ENCODE measurements at places on chromosomes 6 and 20.

GRCh38 chr6:117733341-117733740, 58.1 kb downstream of the NUS1 start:
- DNase-seq = no peak

- no peak for DNase-seq
Observed at GRCh38 chr6:44117397-44118128, 9.7 kb downstream of the MRPL14 start.

GRCh38 chr6:30520522-30520921, 31.2 kb downstream of the HLA-E start:
- DNase-seq = no peak

DNA sequence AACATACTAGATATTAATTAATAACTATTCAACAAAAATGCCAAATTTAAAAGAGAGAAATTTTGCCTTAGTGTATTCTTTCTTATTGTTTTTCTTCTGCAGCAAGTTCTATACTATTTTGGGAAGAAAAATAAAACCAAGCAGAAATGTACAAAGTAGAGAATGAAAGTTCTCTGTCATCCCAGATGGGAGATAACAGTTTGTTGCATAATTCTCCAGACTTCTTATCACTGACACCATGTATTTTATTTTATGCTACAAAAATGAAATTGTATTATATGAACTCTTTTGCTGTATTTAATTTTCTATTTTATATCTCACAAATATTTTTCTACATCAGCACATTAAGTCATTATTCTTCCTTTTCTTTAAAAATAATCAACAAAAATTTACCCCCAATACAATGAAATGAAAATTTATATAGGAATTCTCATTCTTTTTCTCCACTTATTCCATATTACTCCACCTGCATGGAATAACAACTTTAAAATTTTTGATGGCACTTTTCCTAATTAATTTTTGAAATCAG, 18.2 kb downstream of the TMEM244 start:
- DNase-seq = no peak

DNA sequence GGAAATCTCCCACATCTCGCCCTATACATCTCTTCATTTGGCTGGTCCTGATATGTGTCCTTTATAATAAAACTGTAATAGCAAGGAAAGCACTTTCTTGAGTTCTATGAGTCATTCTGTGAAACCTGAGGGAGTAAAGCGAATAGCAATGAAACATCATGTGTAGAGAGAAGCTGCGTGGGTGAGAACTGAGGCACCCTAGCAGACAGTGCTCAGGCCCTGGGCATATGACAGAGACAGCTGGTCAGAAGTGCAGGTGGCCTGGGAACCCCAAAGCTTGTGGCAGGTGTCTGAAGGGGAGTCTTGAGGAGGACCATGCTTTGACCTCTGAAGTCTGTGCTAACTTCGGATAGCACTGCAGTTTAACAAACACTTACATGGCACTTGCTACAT, 1.3 kb upstream of the BLOC1S5 start:
- DNase-seq = no peak

DNA sequence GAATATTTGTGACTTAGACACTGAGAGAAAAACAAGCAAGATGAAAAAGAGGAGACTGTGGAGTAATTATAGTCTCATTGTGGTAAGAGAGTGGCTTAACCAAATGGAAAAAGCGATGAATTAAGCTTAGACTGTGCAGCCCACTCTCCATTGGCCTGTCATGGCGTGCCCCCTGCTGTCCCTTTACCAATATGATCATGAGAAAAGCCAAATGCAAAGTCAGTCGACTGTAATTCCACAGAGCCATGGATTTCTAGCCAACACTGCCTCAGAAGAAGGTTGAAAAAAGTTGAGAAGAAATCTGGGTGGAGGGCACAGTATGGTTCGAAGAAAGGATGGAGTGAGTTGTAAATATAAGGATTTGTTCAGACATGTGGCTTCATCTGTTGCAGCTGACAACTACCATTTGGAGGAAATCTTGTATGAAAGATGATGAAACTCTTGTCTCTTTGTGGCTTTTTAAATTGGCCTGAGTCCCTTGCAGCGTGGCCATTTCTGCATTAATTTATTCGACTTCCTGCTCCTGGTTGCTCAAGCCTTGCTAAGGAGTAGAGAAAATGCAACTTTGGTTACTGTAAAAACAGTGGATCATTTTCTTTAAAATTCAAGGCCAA, 251.4 kb downstream of the DOK5 start:
- DNase-seq = no peak

GRCh38 chr6:50716899-50717509, 3.7 kb downstream of the TFAP2D start:
- DNase-seq = no peak

DNA sequence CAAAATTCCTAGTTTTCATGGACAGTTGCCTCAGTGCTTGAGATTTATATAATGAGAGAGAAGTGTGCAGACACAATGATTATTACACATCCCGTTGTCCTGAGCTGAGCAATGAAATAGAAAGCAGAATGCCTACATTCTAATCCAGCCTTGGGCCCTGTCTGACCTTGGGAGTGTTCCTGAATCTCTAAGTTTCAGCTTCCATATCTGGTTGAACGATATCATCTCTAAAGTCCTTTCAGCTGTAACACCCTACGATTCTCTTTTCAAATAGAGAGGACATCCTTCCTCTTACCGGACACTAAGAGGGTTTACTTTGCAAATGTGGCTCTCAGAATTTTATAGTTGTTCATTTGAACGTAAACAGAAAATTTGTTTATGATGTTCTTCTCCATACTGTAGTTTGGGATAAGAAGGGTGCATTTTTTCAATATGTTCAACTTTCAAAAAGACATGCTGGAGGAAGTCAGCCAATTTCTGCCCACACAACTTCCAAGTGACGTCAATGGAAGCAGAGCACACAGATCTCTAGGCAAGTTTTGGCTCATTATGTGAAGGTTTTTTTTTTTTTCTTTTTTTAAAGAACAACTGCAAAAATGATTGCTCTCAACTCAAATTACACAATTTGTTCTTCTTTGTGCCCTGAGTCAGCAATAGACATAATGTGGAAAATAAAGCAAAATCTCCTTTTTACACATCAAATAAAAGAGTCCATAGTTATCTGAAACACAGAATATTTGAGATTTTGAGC, 50.4 kb downstream of the PDE7B start:
- DNase-seq = no peak

GRCh38 chr6:50925548-50925947, 106.9 kb downstream of the TFAP2B start:
- DNase-seq = no peak

GRCh38 chr20:1310071-1310470, 18.9 kb downstream of the SDCBP2 start:
- DNase-seq = no peak

DNA sequence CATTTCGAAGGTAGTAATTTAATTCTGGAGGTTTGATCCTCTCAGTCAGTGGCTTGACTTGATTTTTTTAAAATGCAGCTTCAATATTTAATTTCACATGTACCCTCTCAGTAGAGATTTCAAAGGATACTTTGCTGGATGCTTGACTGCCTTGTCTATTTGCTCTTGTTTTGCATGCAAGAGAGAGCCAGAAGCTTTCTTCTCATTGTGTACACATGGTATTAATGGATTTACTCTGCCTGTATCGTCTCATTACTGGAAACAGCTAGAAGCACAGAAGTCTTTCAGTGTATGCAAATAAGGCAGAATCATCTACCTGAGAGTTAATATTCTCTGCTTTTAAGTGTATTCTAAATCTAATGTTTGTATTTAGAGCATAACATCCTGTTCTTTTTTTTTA, 84.3 kb upstream of the FOXO3 start:
- no peak for DNase-seq

DNA sequence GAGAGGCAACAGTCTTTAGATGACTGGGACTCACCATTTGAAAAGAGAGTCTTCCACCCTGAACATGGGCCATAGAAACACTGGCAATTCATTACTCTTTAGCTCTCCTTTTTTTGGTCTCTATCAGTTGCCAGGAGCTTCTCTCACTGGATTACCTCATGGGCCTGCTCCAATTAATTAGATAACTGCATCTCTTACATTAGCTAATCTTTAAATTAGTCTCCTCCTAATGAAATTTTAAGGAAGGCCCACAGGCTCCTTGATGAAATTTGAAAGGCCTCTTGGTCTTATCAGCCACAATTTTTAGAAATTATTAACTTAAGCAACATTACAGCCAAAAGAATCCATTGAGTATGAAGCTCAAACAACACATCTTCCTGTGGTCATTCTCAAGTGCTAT, 184.4 kb downstream of the UNC5CL start:
- no peak for DNase-seq

DNA sequence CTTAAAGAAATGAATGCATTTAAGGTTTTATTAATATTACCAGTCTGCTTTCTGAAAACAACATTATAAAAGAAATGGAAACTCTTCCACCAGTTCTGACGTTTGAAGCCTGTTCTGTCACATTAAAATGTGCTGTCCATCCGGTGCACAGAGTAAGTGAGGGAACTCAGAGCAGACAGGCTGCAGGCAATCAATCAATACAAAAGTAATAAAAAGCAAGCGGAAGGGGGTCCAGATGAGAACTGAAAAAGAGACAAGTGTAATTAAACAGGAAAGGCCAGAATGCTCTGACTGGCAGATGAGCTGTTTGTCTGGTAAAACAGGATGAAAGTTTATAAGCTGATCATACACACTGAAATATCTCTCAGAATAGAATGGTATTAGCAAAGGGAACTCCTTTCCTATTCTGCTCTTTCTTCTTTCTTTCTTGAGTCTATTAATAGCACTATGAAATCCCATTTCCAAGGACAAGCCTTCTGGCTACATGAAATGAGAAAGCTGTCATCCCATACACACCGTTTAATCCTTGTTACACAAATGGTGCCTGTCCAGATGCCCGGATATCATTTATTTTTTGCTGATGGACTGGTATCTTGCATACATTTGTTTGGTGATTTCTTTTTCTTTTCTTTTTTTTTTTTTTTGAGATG, 94.3 kb downstream of the RAMACL start:
- no peak for DNase-seq

DNA sequence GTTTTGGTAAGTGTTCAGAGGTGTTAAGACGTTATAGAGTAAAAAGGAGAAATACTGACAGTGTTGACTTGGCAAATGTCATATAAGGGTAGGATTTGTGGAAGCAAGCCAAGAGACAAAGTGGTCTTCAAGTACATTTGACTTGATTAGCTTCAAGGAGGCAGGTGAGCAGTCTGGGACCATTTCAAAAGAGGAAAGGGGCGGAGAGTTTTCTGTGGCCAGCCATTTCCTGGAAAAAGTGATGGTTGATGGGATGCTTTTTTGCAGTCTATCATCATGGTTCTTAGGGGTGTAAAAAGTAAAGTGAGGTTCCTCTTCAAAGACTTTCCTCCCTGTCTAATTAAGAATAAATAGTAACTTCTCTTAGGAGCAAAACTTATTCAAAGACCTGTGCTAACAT, 28.7 kb downstream of the FKBP1A start:
- DNase-seq = no peak
